ENCODE measurements at places on chromosomes 13 and 19.

DNA sequence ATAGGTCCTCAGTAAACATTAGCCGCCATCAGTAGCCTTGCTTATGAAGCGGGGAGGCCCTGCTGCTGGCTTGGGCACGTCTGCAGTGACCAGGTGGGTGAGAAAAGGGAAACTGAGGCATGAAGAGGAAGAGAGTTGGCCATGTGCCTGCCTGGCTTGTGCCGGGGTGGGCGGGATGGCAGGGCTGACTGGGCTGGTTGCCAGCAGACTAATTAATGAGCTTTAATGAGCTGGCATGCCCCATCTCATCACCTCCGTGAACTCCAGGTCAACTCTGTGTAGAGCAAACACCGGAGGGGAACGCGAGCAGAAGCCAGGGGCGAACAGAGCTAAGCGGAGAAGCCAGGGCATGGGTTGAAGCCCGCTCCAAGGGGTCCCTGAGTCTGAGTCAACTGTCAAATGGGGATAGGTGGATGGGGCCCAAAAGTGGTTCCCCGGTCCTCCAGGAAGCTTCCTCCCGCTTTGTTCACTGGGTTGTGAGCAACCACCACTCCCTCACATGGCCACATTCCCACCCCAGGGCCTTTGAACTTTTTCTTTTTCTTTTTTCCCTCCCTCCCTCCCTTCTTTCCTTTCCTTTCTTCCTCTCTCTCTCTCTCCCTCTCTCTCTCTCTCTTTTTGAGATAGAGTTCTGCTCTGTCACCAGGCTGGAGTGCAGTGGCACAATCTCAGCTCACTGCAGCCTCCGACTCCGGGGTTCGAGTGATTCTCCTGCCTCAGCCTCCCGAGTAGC lies 8.7 kb downstream of the NR2F6 start:
- no peak for DNase-seq

DNA sequence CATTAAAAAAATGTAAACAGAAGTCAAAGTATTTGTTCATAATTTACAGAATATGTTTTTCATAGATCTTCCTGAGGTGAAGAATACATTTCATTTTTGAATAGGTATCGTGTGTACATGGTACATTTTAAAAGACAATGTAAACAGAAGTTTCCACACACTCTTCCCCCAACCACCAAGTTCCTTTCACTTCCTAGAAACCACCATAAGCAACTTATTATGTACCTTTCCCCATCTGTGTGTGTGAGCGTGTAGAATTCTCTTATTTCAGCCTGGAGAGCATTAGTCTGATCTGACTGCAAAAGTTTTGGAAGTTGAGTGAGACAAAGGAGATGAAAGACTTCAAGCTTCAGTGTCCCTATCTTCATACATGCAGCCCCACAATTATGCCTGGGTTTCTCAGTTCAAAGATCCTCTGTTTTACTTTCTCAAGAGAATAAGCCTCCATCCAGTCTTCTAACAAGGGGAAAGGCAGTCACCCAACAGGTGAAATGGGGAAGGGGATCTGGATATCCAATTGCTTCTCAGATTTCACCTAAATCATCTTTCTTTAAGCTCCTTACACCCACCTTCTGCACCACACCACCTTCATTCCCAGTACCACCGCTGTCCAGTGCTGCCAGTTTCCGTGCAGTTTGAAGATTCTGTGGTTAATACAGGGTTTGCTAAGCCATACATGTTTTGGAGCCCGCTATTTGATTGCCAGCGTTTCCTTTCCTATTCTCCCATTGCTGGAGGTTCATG lies 2.1 kb downstream of the TEX30 start:
- DNase-seq, result no peak

GRCh38 chr13:113283904-113284303 lies 13.1 kb upstream of the LAMP1 start:
- DNase-seq, result no peak

- DNase-seq, result no peak
Observed at GRCh38 chr19:57317503-57317902, 2.8 kb upstream of the ZNF543 start.

DNA sequence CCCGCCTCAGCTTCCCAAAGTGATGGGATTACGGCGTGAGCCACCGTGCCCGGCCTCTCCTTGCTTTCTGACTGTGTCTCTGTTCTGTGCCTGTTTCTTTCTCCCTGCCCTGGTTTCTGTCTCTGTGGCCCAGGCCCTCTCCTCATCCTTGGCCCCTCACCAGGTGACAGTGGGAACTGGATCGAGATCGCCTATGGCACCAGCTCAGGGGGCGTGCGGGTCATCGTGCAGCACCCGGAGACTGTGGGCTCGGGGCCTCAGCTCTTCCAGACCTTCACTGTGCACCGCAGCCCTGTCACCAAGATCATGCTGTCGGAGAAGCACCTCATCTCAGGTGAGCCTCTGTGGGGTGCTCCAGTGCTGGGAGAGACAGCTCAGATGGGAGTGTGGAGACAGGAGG lies 9.9 kb downstream of the SHKBP1 start:
- no peak for DNase-seq

DNA sequence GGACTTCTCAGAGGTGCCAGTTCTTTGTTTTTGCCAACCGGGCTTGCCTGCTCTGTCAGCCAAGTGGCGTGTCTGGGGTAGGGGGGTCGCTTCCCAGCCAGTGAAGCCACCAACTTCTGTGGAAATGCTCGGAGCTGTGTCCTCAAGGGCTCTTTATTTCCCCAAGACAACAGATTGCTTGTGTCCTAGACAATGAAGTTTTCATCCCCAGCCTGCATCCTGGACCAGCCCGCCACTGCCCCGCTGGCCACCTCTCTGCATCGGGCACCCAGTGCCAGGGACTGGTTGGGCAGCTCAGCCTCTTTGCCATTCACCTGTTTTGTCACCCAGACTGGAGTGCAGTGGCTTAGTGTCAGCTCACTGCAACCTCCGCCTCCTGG lies 3.7 kb downstream of the RAB11B start:
- DNase-seq, result no peak

Data from stimulated activated CD4-positive, alpha-beta T cell treated with anti-CD3 and anti-CD28 coated beads, Interleukin-12 subunit alpha, Interleukin-12 subunit beta, amount 100 ng/mL, for 4 hours (primary cell).